ENCODE measurements at places on chromosomes 3 and 15.

DNA sequence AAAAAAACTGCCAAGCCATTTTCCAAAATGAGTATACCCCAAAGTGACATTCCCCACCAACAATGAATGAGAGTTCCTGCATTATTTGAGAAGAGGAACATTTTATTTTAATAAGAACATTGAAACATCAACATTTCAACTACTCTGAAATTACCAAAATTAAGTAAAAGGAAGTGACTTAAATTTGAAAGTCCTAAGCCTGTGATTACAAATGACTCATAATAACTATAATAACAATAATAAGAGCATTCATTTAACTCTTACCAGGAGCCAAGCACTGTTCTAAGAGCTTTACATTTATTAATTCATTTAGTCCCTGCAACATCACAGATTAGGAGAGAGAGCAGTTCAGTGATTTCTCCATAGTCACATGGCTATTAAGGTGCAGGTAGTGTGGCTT, 32.4 kb downstream of the LRRC28 start:
- DNase-seq: no peak

DNA sequence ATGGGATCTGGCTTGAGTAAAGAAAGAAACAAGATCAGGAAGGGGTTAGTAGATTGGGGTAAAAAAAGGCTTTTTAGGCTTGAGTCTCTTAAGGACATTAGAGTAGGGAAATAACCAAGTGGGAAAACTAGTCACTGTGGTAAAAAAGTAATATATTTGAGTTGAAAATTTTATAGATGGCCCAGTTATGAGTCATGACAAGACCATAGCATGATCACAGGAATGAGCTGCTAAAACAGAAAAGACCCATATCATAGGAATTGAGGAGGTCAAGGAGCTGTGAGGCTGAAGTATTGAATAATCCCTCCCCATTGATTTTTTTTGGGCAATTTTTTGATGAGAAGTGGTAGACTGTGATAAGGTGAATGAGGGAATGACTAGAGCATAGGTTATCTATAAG, 69.2 kb upstream of the TBC1D5 start:
- DNase-seq: no peak

DNA sequence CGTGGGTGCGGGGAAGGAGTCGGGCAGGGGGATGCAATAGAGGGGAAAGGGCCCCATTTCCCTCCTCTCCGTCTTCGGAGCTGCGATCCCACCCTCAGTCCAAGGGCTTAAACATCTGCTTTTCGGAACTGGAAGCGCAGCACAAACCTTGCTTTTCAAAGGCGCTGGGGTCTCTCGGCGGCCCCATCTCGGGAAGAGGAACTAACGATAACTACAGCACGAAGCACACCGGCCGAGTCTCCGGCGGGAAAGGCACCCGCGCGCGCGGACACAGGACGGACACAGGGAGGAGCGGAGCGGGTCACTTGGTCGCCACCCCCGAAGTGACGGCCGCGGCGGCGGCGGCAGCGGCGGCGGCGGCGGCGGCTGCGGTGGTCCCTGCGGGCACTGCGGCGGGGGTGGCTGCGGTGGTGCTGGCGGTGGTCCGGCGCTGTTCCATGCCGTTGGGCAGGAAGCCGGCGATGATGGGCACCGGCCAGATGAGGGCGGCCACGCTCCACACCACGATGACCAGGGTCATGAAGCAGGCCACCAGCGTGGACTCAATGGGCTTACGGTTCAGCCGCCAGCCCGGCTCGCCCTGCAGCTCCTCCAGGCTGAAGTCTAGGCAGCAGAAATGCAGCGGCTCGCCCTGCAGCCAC, 1.1 kb downstream of the TMEM158 start:
- DNase-seq: no peak

- DNase-seq: no peak
Observed at GRCh38 chr3:184175981-184176376, 1.3 kb downstream of the AP2M1 start.

DNA sequence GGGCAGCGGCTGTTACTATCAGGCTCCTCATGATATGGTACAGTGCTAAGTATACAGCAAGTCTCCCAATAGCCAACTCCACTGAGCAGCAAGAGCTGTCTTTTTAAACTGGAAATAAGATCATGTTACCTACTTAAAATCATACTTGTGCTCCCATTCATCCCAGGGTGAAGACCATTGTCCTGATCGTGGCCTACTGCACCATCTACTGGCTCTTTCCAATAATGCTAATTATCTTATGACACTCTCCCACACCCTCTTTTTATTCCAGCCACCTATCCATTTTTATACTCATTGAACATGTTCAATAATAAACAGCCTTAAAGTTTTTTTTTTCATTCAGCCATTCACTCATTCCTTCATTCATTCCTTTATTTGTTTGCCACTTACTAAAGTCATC, 117.7 kb downstream of the GBE1 start:
- DNase-seq: no peak

- no peak for DNase-seq
Observed at GRCh38 chr15:67774626-67775025, 50.7 kb upstream of the SKOR1 start.

DNA sequence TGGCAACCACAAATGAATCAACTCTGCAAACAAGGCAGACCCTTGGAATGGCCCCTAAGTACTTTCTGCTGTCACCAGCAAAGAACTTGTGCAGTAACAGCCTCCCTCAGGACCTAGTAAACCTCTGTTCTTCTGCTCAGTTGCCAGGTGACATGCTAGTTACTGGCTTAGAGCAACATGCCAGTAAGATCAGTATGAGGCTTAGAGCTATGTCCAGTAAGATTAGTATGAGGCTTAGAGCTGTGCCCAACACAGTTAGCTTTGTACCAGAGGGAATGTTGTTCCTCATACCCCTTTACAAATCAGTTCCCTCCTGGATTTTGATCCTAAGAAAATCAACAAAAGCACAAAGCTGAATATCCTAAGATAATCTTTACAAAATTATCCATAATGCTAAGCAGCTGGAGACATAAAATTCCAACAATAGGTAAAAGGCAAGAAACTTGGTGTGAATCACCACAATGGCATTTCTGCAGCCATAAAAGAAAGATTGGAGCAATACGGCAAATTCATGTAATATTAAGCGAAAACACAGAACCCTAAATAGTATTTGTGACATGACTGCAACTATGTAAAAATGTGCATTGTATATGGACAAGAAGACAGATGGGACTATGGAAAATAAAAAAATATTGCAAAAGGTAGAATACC, 107.3 kb upstream of the LPP start:
- no peak for DNase-seq

GRCh38 chr3:48770192-48770502, 53.1 kb upstream of the IP6K2 start:
- DNase-seq: no peak

GRCh38 chr3:45312836-45313493, 75.4 kb upstream of the LARS2 start:
- DNase-seq: no peak

DNA sequence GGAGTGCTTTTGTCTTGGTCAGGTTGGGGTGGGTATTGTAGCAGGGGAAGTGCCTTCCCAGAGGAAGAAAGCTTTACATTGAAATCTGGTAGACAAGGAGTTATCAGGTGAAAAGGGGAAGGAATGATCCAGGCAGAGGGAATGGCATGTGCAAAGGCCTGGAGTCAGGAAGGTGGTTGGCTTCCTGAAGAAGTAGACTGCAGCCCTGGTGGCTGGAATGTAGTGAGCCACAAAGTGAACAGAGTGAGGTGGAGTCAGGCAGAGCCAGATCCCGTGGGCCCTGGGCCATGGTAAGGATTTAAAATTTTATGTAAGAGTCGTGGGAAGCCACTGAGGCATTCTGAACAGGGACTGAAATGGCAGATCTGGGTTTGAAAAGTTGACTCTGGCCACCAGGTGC, 58.3 kb downstream of the RAB11A start:
- no peak for DNase-seq

DNA sequence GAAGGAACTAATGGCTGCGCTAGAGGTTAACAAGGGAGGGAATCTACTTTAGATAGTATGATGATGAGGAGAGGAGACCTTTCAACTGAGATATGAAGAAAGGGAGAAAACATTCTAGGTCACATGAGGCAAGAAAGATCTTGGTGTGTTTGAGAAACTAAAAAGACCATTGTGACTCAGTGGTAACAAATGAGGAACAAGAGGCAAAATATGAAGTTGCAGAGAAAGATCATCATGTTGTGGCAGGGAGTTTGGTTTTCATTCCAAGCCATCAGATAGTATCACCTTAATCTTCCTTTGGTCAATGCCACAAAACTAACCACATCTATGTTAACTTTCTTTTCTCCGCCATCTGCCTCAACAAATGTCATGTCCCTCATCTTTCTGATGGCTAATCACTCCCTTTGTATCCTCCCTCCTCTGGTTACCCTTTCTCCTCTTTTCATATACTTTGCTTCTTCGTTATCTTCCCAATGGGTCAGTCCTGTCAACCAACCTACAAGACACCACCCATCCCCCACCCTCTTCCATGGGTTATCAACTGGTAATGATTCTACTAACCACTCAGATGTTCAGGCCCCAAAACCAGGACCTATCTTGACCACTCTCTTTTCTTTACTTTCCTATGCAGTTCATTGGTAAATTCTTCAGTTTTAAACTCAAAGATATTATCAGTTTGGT, 2.4 kb upstream of the PDCD6IP start:
- no peak for DNase-seq

- DNase-seq: no peak
Observed at GRCh38 chr15:45586601-45587094, 531 bp upstream of the BLOC1S6 start.

DNA sequence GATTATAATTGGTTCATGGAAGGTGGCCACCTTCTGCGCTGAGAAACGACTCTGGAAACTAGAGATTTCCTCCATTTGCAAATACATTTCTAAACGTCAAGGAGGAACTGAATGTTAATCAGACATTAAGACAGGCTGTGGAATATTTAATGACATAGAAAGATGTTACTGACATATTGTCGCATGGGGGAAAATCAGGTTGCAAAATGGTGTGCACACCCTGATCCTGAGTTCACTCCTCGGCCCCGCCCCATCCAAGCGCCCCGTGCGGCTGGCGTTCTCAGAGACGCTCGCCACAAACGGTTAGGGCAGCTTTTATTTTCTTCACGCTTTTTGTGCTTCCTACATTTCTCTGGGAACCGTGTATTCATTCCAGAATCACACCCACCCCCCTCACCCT, 10.7 kb downstream of the H1-8 start:
- no peak for DNase-seq

- DNase-seq: no peak
Observed at GRCh38 chr3:125022206-125022605, 33.6 kb downstream of the HEG1 start.

- no peak for DNase-seq
Observed at GRCh38 chr15:100048736-100049135, 293.0 kb downstream of the ADAMTS17 start.

- DNase-seq: peak; percentile 38
Observed at GRCh38 chr3:50121072-50122032, 32.6 kb downstream of the RBM5 start.

GRCh38 chr15:53565721-53566120, 193.7 kb downstream of the WDR72 start:
- DNase-seq: no peak

GRCh38 chr15:66476535-66476934, 21.0 kb downstream of the SNAPC5 start:
- DNase-seq: no peak

DNA sequence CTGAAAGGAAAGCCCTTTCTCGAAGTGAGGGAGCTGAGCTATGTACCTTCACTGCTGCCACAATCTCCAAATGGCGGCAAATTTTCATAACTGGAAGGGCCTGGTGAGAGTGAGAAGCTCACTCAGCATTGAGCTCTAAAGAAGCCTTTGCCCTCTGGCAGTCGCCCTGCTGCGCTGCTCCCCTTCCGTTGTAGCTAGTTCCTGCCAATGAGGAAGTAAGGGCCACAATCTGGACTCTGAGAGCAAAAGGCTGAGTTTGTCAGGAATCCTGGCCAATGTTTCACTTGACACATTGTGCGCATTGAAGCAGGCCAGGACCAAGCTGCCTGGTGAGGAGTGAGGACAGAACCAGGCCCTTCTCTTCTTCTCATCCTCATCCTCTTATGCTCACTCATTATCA, 579.5 kb downstream of the PDCD6IP start:
- no peak for DNase-seq

GRCh38 chr3:124973290-124973689, 38.7 kb upstream of the MUC13 start:
- DNase-seq: no peak

GRCh38 chr15:79778378-79778990, 118.3 kb downstream of the MTHFS start:
- no peak for DNase-seq

- no peak for DNase-seq
Observed at GRCh38 chr3:132180337-132180791, 136.8 kb upstream of the ACP3 start.

- no peak for DNase-seq
Observed at GRCh38 chr3:108804966-108805365, 17.6 kb upstream of the TRAT1 start.

- DNase-seq: no peak
Observed at GRCh38 chr3:64264501-64265109, 39.3 kb upstream of the PRICKLE2 start.

GRCh38 chr3:31448035-31448881, 84.5 kb upstream of the STT3B start:
- DNase-seq: no peak

GRCh38 chr3:186839874-186840641, 2.5 kb upstream of the ADIPOQ start:
- no peak for DNase-seq

- no peak for DNase-seq
Observed at GRCh38 chr3:111812701-111813100, 46.4 kb upstream of the PHLDB2 start.

GRCh38 chr3:120661106-120661905, 20.7 kb downstream of the HGD start:
- no peak for DNase-seq

DNA sequence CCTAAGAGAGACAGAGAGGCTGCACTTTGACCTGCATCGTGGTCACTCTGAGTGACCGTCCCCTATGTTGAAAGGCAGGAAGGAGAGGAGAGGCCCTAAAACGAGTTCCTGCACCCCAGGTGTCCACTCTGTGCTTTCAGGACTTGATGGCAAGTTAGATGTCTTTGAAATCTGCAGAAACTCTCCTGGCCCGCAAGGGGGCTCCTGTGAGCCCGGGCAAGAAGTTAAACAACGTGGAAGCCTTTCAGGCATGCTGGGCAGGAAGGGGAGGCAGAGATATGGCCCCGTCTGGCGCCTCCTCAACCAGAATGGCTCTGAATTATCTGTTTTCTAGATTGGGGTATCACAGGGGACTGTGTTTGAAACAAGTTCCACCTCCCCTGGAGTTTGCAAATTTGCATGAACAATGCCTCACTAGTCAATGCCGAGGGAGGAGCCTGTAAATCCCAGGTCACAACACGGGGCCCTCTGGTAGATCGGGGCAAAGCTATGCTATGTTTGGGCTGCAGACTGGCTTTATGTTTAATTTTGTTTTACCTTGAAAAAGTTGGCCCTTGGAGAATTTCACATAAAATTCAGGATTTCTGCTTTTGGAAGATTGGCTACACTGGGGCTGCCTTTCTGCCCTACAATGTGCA, 9.8 kb downstream of the CTXND1 start:
- DNase-seq: no peak

GRCh38 chr15:51390966-51391422, 49.5 kb downstream of the GLDN start:
- no peak for DNase-seq

GRCh38 chr15:37967788-37968187, 33.3 kb downstream of the TMCO5A start:
- no peak for DNase-seq

Data from omental fat pad (tissue), 4 donors.